Dermis blood vessel endothelial cell (primary cell): ENCODE measurements at places on chromosomes 6 and 20. TPM values are rescaled to one million over a fixed set of nuclear protein-coding genes. Genes with fewer than 3 reads are reported as not detected.
A peak's percentile ranks its signal among the peaks of the same experiment; 100 is the strongest.

OGFR gene
- 48.8 and 58.4 TPM in 2 replicates for total RNA-seq

DNA sequence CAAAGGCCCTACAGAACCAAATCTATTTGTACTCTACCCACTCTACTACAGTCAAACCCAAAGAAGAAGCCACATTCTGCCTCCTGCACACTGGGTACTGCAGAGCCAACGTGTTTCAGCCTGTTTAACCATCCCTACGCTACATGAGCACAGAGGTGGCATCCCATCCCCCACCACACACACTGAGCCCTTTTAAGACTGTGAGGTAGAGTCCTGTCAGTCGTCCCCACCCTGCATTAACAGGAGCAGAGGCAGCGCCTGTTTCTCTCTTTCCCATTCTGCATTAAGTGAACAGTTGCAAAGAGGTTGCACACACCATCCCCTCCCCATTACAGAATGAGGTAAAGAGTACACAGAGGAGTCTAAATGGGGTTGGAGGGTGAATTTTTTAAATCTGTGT, 5.2 kb upstream of the RSPH4A start:
- DNase-seq: no peak

TCF19 gene
- 15.8 and 39.1 TPM in 2 replicates for total RNA-seq

DNA sequence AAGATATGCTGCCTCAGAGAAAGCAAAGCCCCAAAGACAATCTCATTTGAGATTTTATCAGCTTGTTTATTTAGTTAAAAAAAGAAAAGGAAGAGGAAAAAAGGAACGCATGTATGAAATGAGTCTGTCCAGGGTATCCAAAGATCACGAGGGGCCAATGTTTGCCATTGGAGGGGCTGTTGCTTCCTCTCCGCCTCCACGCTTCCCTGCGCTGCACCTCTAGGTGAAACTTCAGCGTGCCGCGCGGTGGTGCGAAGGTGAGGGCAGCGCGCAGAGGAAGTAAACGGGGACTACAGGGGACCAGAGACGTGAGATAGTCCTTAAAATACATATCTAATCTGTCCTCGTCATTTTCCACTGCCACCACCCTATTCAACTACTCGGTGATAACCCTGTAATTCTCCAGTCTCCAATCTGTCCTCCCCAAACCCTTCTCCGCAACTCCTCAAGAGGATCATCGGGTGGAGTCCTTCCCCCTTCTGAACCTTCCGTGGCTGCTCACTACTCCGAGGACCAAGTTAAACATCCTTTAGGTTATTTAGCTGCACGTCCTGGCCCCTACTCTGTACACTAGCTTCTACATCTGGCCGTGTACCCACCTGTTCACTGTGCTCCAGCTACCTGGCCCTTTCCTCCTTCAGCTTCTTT, 1.1 kb upstream of the DCBLD1 start:
- no peak for DNase-seq

DNA sequence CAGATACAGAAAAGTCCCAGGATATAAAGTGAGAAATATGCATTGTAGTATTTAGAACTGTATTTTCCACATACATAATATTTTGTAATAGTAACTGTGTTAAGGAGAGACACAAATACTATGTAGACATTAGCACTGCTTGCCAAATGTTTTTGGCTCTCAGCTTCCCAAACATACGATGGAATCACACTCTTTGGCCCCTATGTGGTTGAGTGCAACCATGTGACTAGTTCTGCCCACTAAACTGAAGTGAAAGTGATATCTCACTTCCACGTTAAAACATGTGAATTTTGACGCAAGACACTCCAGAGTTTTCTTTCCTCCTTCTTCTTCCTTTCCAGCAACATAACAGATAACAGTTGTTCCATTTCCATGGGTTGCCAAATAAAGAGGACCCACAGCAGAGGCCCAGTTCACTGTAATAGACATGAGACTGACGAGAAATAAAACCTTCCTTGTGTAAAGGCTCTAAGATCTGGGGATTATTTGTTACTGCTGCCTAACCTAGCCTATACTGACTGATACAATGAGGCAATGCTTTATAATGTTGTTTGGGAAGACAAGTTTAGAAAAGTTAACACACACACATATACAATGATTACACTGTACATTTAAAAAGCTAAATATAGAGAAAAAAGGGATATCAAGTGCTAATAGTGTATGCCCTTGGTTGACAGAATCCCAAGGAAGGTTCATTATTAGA, 97.2 kb downstream of the PTPRT start:
- DNase-seq: no peak

ABT1 gene
- total RNA-seq: 18.7 and 22.0 TPM in 2 replicates

GRCh38 chr6:23828861-23829260, 297.2 kb upstream of the NRSN1 start:
- DNase-seq: no peak

DNA sequence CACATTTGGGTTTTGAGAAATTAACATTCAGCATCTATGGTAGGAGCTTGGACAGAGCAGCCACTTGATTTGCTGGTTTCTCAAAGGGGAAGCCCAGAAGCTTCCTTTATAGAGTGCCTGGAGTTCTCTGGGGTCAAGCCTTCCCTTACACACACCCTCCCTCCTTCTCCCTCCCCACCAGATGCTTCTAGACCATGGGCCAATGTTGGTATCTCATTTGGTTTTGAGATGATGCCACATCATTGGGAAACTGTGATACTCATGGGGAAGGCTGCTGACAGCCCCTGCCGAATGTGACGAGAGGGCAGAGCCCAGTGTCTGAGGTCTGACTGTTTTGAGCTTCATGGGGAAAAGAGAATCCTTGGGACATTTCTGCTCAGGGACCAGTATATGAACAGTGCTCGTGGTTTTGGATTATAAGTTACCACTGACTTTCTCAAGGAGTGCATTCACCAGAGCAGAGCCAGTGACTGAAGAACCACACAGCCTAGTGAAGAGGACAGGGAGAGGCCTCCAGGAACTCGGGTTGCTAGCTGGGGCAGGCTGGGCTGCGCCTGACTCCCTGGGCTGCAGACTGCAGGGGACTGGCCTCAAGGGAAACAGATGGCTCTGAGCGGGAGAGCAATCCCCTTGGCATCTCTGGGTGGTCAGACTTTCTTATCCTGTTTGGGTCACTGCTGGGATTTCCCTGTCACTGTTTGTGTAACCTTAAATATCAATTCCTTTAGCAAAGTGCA, 46.4 kb upstream of the CST5 start:
- DNase-seq: no peak

- peak; percentile 28 for DNase-seq
Observed at GRCh38 chr6:107641500-107641941, 151.6 kb downstream of the SOBP start.

DNA sequence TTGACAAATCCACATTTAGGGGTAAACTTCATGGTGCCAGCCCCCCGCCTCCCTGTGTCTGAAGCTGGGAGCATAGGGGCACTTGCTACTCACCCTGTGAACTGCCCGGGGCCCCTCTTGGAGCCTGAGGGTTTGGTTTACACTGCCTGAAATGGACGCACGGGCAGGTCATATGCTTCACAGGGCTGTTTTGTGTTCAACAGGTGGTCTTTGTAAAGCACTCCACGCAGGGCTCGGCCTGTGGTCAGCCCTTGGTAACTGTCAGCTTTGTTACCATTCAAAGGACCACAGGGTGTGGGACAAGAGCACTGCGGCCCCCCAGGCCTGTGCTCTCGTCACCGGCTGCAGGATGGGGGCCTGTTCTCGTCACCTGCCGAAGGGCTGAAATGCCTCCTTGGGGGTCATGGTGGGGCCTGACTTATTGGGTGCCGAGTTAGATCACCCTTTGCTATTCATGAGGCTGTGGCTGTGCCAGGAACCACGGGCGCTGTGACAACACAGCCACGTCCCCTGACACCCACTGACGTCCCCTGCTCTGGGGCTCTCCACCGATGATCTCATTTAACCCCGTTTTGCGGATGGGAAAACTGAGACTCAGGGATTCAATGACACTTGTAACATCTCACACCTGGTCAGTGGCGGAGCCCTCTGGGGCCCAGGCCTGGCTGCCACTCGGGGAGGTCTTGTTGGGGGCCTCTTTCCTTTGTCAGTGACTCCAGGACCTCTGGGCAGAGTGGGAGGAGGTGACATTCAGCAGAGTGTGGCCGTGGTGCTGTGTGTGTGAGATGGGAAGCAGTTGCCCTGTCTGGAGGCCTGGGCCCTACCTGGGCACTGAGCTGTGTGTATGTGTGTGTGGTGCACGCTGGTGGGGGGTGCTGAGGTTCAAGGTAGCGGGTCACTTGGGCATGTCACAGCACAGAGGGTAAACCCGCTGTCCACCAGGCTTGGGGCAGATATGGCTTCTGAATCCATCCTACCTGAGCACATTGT, 24.9 kb downstream of the ZBP1 start:
- DNase-seq: no peak

DNA sequence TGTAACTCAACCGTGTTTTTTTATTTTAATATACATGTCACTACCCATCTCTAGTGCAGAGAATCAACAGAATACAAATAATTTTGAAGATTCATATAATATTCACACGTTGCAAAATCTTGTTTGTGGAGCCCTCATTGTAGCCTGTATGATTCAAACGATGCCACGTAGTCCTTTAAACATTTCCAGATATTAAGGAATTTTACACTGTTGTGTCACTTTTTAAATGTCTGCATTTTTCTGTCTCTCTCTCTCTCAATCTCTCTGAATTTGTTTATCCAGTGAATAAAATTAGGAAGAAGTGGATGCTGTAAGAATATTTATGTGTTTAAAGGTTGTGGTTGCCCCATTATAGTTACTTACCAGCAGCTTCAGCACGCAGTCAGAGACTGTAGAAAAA, 262.0 kb downstream of the PAX1 start:
- DNase-seq: no peak
